ENCODE measurements at places on chromosomes 3 and 15.

- no peak for DNase-seq
Measured at GRCh38 chr3:126275620-126275904, 81.6 kb downstream of the KLF15 start.

- no peak for DNase-seq
Measured at GRCh38 chr3:182981038-182981380, 671 bp upstream of the DCUN1D1 start.

DNA sequence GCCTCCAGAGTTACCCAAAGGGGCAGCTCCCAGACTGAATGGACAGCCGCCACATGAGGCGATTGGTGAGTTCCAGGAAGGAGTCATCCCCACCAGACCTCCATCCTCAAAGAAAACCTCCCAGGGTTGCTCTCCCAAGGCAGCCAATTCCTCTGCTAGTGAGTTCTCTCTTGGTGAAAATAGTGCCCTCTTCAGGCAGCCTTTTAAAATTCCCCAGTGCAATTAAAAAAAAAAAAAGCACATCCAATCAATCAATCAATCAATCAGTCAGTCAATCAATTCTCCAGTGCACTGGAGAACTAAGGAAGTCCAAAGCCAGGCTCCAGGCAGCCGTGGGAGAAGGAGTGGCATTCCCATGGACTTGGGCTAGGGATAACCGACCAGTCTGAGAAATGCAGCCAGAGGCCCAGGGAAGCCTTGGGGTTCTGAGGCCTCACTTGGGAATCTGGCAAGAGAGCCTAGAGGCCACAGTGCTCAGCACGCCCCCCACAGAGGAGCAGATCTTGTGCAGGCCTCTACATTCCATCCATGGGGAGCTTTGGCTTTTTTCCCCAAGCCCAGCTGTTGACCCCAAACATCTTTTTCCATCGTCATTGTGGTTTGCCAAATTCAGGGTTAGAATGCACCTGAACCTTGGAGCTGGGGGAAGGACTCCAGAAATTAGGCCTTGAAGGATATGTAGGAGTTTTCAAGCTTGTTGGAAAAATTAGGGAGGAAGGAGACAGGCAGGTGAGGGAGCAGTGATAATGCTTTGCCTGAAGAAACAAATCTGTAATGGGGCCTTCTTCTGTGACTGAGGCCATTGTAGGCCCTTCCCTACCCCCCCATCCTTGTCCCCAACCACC, 4.8 kb downstream of the PAQR5 start:
- no peak for DNase-seq

- DNase-seq = no peak
Measured at GRCh38 chr15:51191072-51191670, 96.5 kb upstream of the TNFAIP8L3 start.

- DNase-seq = no peak
Measured at GRCh38 chr15:92020804-92021203, 167.3 kb downstream of the SLCO3A1 start.

DNA sequence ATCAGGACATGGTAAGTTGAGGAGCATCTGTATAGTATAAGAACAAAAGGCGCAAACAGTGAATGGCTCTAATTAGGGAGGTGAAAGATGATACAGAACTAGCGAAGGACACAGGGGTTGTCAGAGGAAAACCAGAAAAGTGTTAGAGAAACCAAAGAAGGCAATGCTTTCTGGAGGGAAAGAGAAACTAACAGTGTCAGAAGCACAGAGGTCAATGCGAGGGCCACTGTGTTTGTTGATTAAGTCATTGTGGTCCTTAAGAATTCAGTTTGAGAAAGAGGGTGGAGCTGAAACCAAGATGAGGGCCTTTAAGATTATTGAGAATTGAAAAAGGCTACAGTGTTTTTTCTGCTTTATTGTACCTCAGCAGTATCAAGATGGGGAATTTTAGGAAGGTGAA, 28.8 kb downstream of the ATG7 start:
- no peak for DNase-seq

DNA sequence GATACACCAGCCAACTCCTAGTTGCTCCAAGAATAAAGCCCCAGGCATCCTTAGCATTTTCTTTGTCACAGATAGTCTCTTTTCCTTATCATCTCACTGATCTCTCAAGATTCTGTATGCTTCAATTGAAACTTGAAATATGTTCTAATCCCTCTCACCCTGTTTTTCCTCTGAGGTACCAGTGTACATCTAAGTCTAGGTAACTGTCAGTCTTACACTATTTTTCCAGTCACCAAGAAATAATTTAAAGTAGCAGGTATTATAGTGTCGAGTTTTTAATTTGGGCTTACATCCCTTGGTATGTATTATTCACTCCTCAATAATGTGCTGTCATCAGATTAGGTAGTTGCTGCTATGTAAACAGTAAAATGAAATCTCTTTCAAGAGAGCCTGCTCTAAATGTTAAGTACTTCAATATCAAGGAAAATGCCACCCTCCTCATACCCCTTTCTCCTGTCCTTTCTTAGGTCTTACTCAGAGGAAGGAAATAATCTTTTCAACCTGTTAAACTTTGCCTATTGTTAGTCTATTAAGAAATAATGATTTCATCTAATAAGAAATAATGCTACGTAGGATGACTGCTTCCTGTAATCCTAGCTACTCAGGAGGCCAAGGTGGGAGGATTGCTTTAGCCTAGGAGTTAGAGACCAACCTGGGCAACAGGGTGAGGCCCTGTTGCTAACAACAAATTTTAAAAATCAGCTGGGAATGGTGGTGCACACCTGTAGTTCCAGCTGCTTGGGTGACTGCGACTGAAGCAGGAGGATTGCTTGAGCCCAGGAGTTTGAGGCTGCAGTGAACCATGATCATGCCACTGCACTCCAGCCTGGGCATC, 39.8 kb downstream of the TSC22D2 start:
- DNase-seq = no peak

GRCh38 chr3:176961916-176962315, 235.4 kb downstream of the TBL1XR1 start:
- DNase-seq = no peak

GRCh38 chr3:117104381-117104780, 394.8 kb downstream of the TUSC7 start:
- DNase-seq = no peak

GRCh38 chr15:66524838-66525237, 19.7 kb downstream of the ZWILCH start:
- no peak for DNase-seq

DNA sequence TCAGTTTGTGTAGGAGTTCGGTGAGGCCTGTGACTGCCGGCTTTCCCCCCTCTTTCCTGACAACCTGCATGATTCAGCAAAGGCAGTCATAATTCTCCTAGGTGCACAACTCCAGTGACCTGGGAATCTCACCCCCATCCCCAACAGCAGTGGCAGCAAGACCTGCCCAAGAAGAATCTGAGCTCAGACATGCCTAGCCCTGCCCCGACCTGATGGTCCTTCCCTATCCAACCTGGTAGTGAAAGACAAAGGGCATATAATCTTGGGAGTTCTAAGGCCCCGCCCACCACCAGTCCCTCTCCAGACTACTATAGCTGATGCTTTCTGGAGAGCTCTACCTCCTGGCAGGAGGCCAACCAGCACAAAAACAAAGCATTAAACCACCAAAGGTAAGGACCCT, 44.2 kb upstream of the ZBED2 start:
- no peak for DNase-seq

GRCh38 chr15:25711164-25711563, 152.0 kb downstream of the ATP10A start:
- no peak for DNase-seq

DNA sequence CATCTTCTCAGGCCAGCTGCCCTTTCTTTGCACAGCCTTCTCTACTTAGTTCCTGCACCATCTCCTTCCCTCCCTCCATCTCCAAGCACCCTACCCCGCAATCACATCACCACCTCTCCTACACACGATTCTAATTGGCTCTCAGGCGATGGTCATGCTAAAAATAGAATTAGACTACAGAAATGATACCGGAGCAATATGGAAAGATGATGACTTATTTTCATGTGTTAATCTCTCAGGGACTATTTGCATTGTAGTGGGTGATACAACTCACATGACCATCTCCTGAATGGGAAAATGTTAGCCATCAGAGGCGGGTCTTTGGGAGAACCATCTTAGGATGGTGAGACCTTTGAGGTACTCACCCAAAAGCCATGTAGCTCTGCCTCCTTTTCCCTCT, 54.7 kb upstream of the PPARG start:
- no peak for DNase-seq

DNA sequence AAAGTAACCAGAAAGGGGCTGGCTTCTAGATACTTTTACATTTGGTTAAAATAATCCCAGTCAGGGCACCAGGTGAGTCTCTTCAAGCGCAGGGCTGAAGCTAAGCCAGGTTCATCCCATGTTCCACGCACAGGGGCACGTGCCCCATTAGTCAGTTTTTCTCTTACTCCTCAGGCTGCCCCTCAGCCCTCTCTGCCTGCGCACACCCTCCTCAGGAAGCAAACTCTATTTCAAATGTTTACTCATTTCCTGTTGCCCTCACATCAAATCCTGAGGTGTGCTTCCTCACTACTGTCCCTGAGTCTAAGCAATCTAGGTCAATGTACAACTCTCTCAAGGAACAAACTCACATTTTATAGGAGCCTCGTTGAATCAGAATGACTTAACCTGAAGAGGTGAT, 48.5 kb downstream of the THBS1 start:
- peak; percentile 49 for DNase-seq

DNA sequence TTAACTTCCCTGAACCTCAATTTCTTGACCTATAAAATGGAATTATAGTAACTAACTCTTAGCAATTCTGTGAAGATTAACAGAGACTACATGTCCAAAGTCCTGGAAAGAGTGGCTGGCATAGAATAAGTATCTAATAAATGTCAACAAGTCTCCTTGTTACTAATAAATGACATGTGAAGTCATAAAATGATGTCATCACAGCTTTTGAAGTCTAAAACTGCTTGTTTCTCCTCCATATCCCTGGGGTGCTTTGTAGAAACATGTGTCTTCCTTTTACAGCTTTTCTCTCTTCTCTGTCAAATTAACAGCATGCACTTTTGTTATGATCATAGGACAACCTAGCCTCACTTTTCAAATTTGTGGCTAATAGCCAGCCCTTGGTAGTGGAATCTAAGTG, 510.2 kb downstream of the NTRK3 start:
- DNase-seq = no peak

GRCh38 chr3:101281521-101282030, 38.8 kb downstream of the IMPG2 start:
- no peak for DNase-seq

DNA sequence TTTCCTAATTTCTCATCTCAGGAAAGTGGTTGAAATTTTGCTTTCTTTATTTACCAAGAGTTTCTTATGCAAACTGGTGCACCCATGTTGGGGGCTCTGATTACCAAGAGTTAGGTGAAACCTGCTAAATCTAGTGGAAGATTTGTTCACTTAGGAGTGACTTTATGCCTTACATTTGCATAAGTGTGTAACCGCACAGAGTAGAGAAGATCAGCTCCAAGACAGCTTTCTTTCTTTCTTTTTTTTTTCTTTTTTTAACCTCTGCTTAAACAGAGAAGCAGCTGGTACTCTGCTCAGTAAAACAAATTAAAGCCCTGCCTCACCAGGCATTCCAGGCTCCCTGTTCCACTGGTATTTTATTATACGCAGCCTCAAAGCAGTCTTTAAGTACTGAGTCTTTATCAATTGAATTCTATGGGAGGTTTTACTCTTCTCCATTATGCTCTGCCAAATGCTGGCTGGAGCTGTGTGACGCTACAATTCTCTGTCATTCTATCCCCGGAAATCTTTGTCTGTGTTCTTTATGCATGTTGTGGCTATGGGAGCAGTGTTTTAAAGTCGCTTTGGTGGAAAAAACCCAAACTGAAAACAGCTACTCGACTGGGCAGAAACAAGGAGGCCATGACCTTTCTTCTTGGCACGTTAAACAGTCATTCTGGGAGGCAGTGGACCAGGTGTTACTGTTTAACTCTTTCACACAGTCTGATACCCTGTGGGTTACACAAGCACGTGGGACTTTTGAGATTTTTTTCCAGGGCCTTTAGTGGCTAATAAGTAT, 55.2 kb upstream of the GBE1 start:
- no peak for DNase-seq

- DNase-seq = no peak
Measured at GRCh38 chr3:42805141-42805821, 991 bp upstream of the HIGD1A start.

DNA sequence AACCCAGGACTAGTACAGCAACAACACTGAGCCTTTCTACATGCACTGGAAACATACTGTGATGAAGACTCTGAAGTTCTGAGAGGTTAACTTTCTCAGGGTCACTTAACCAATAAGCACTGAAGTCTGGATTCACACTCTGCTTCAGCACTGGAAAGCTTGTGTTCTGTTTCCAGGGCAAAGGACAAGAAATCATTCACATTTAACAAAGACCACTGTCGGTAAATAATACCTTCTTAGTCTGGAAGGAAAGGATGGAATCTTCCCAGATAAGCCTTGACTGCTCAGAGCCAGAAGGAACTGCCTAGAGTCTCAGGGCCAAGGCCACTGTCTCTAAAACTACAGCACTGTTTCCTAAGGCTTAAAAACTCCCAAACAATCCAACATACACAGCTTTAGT, 4.3 kb upstream of the GLYCTK start:
- no peak for DNase-seq

GRCh38 chr15:70290708-70291107, 193.0 kb upstream of the TLE3 start:
- DNase-seq = no peak

DNA sequence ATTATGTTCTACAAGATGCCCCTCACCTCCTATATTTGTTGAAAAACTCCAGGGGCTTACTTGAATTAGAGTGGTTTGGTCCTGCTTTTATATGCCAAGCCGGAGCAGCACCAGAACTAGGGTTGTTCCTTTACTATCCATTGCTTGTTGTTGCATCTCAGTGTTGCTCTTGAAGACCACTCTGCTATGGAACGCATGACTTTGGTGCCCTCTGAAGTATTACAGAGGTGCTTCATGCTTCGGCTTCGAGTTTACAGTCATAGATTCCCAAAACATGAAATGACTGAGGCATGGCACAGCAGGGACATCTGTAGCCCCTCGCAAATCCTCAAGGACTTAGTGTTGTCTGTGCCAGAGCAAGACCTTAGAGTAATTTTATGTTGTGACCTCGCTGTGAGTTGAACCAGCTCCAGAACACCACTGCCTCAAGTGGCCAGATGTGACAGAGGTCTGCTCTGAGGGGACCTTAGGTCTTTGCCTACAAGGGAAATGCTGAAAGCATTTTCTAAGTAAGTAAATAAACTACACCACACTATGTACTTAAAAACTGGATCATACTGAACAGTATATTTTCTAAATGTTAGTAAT, 67.2 kb upstream of the SIAH2 start:
- DNase-seq = no peak

DNA sequence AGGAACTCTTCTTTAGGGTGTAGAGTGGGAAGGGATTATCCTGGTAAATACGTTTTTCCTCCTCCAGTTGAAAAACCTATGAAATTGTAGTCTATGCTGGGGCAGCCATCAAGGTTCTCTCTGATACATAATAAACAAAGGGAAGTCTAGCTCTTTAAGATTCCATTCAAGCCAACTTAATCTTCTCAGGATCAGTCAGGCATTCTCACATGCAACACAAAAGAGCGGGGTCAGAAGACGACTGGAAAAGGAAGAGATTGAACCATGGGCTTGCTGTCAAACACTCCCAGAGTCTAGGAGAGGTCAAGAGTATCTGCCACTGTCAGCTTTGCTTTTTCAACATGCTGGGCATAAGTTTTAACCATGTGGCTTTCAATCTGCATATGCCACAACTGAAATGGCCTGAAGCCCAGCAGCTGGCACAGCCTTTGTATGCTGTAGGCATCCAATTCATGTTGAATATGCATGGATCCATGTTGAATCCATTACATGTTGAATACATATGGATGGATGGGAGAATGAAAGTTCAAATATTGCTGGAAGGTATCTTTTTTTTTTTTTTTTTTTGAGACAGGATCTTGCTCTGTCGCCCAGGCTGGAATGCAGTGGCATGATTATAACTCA, 8.5 kb downstream of the TRAT1 start:
- no peak for DNase-seq
